ENCODE measurements at places on chromosomes 1 and 21. TPM values are rescaled to one million over a fixed set of nuclear protein-coding genes. Genes with fewer than 3 reads are reported as not detected.

Gene ATP6V1G3
- total RNA-seq, result not detected

Gene EFHD2
- total RNA-seq, result 103 TPM

Gene LCK
- not detected for total RNA-seq

Gene TTC24
- total RNA-seq, result not detected

Gene WDR64
- not detected for total RNA-seq

Gene ADCY10
- under 0.01 TPM for total RNA-seq

Gene AMPD2
- 41.3 TPM for total RNA-seq

Gene LORICRIN
- total RNA-seq, result not detected

Gene HMGCS2
- not detected for total RNA-seq

Gene LCE2B
- total RNA-seq, result not detected

Gene CADM3
- total RNA-seq, result 15.8 TPM

Gene KCNJ15
- total RNA-seq, result 0.32 TPM

Gene TMEM50B
- 34.4 TPM for total RNA-seq

Gene IGSF21
- not detected for total RNA-seq

Gene C4BPA
- not detected for total RNA-seq

Gene LCE6A
- not detected for total RNA-seq

Gene RGS13
- total RNA-seq, result not detected

Gene HOOK1
- total RNA-seq, result not detected

All from epithelial cell of umbilical artery (primary cell).